ENCODE measurements at places on chromosomes 13 and 19. TPM values are rescaled to one million over a fixed set of nuclear protein-coding genes. Genes with fewer than 3 reads are reported as not detected.

DNA sequence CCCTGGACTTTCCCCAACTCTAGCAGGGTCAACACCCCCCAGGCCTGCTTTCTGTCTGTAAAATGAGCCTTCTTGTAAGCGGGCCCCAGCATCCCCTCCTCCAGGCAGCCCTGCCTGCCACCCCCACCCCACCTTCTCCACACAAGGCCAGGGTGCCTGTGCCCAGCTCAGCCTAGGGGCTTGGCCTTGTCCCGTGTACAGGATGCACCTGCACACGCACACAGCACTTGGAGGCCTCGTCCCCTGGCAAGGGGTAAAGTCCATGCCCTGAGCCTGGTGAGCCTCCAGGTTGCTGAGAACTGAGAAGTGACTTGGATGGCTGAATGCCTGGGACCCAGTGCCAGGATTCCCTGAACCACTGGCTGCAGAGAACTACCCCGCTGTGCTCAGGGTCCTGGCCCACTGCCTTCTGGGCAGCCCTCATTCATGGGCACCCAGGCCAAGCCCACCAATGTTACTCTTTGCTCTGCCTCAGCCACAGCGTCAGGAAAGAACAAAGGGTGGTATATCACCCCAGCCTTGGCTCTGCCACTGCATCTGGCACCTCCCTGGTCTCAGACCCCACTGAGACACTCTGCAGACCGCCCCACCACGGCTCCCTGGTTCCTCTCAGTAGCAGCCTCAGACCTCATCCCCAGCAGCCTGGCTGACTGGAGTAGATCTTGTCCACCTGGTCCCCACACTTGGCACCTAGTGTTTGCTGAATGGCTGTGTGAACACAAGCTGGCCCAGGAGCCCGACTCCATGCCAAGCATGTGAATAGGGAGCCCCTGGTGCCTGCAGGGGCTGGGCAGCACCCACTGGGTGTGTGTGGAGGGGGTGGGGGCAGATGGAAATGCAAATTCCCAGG, 1.8 kb upstream of the TM6SF2 start:
- DNase-seq = no peak

DNA sequence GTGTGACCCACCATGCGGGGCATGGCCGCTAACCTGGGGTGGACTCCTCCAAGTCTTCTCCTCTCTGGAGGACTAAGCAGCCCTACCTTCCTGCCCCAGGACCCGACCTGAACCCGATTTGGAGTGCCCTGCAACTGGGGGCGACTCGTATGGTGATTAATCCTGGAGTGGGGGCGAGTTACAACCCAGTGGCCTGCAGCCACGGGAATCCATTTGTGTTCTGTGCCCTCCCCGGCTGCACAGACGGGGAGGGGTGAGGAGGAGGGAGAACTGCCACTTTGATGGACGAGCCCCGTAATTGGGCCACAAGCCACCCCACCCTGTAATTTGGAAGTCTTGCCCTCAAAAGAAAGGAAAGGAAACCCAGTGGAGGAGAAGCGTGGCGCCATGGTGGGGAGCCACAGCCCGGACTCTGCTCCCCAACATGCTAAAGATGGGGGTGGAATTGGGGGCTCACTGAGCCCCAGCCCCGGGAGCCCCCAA, 18.0 kb downstream of the PRR36 start:
- DNase-seq = no peak

- no peak for DNase-seq
Observed at GRCh38 chr19:44685877-44686276, 13.1 kb upstream of the CEACAM16 start.

GRCh38 chr19:5189318-5189607, 151.3 kb downstream of the PTPRS start:
- DNase-seq = no peak

DNA sequence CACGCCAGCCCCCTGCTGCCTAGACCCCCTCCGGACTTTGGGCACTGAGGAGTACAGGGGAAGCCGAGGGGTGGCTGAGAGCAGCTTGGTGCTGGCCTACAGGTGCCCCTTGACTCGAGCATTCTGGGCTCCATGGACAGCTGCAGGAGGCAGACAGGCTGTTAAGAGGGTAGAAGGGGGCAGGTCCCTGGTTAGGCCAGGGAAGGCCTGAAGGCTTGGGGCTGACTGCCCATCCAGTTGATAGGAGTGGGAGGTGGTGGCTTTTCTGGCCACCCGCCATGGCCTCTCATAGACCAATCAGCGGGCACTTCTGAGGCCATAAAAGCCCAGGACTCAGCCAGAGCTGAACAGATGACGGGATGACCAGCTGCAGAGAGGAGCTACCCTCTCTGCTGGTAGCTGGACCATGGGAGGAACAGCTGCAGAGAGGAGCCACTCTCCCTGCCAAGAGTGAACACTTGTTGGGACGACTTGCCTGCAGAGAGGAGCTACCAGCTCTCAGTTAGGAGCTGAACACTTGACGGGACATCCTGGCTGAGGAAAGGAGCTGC, 10.7 kb upstream of the SUPT20H start:
- no peak for DNase-seq

The MYO1F gene
- 0.33 TPM for polyA plus RNA-seq

The MYH14 gene
- polyA plus RNA-seq = not detected

The PRRG2 gene
- polyA plus RNA-seq = 0.13 TPM

The BEST2 gene
- polyA plus RNA-seq = not detected

The ZNF850 gene
- 1.1 TPM for polyA plus RNA-seq

The NDUFA3 gene
- 26.6 TPM for polyA plus RNA-seq

All from BJ (cell line).